ENCODE measurements at places on chromosomes 12 and 14. TPM values are rescaled to one million over a fixed set of nuclear protein-coding genes. Genes with fewer than 3 reads are reported as not detected.
A peak's percentile ranks its signal among the peaks of the same experiment; 100 is the strongest.

DNA sequence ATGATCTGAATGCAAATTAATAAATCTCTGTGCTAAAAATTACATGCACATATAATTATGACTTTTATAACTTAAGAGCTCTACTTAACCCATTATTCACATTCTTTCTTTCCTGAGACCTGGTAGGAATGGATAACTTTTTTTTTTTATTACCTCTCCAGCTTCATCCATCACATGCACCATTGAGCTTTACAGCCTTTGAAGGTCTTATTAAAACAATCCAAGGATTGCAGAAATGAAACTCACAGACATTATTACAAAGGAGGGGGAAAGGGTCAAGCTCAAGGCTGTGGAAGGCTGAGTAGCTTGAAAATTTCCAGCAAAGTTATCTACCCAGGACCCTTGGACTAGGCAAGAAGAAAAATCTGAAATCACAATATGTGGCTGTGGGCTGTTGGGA is 202.5 kb upstream of the GRIP1 start:
- DNase-seq = no peak

- no peak for DNase-seq
Measured at GRCh38 chr14:104441275-104442106, 138.1 kb upstream of the C14orf180 start.

GRCh38 chr12:92899386-92900001 is 29.6 kb downstream of the EEA1 start:
- DNase-seq = peak; percentile 57

GRCh38 chr14:37848985-37849621 is 253.7 kb downstream of the TTC6 start:
- DNase-seq = no peak

DNA sequence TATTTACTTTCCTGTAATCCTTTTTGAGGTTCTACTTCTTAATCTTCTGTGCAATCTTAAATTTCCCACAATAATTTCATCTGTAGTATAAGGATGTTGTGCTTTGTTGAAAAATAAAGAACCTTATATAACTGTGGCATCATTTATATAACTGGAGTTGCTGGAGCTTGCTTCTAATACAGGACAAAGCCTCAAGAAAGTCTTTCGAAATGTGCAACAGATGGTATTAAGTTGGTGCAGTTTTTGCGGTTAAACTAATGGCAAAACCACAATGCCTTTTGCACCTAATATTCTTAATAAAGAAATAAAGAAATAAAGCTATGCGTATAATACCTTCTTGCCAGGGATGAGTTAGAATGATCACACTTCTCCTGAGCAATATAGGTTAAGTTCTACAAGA is 180.0 kb downstream of the KITLG start:
- DNase-seq = no peak

GRCh38 chr12:115916910-115917668 is 360.4 kb downstream of the MED13L start:
- DNase-seq = peak; percentile 72

CCDC197 gene
- total RNA-seq = not detected

DNA sequence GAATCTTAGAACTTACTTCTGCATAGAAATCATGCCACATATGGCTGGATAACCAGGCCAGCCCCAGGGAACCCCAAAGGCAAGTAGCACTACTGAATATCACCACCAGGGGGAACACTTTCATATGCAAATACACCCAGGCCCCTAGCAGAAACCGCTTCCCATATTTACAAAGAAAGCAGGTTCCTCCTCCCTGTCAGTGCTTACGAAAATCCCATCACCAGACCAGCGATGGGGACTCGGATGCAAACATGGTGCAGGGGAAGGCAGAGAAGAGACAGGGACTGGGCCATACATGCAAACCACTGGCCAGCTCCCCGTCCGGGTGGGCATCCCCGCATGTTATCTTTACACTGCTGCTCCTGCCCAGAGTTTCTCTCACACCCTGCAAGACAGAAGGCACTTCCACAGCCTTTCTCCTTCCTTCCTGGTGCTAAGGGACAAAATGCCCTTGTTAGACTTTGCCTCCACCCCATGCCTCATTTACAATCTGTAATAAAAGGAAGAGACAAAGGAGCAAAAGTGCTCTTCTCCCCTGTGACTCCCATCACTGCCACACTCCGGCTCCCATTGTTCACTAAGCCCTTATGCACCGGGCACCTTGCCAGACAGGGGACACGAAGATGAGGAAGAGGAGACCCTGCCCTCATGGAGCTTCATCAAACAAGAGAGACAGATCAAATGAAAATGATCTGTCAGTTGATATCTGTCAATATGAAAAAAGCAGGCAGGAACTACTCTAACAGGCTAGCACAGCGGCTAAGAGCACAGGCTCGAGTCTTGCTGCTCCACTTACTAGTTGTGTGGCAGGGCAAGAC is 62.3 kb downstream of the PTPN21 start:
- peak; percentile 83 for DNase-seq

GRCh38 chr14:53519137-53519536 is 366.0 kb upstream of the DDHD1 start:
- no peak for DNase-seq

CLEC4E gene
- total RNA-seq = not detected

DNA sequence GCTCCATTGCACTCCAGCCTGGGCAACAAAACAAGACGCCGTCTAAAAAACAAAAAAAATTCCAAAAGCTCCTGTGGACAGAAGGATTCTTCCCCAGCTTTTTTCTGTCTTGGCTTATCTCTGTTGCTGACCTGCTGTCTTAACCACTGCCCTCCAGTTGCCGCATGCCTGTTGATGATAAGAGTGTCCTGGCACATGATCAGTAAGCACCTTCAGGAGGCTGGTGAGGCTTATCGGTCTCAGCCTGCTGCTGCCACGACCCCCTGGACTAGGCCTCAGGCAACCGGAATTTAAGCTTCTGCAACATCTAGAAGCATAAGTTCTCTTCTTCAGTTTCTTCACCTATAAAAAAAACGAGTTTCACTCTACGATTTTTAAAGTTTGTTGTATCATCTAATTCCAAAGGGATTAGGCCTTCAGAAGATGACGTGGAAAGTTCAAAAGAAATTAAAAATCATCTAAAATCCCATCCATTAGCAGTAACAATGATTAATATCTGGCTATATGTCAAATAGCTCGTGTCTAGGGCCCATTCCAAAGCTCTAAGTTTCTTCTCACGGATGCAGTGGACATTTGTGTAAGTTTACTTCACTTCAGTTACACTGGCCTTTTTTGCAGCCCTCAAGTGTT is 46.4 kb downstream of the RESF1 start:
- DNase-seq = peak; percentile 8

LRFN5 gene
- 8.8 TPM for total RNA-seq

DNA sequence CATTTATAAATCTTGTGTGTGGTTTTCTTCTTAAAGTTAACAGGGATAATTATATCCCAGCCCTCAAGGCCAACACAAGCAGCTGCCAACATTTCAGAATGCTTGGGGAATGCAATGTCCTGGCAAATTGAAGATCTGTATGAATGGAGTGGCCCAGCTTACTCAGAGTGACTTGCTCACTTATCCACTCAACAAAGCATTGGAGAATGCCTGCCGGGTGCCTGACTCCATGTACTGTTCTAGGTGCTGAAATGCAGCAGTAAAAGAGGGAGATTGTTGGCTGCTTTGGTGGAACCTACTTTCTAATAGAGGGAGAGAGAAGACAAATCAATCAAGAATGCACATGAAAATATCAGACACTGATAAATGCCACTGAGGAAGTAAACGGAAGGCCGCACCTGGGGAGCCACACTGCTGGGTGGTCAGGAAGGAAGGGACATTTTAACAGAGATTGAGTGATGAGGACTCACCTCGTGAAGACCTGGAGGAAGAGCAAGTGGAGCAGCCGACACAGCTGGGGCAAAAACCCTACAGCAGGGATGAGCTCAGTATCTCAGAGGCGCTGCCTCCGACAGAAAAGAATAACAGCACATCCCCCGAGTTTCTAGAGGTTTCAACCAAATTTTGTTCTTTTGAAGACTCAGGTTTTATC is 61.2 kb upstream of the VASH1 start:
- DNase-seq = no peak

DNA sequence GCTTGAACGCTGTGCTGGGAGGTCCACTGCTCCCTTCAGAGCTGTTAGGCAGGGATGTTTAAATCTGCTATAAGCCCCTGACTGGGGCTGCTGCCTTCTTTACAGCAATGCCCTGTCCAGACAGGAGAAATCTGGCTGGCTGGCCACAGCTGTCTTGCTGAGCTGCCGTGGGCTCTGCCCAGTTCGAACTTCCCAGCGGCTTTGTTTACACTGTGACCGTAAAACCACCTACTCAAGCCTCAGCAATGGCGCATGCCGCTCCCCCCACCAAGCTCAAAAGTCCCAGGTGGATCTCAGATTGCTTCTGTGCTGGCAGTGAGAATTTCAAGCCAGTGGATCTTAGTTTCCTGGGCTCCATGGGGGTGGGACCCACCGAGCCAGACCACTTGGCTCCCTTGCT is 35.8 kb downstream of the CKAP4 start:
- DNase-seq = peak; percentile 56

DNA sequence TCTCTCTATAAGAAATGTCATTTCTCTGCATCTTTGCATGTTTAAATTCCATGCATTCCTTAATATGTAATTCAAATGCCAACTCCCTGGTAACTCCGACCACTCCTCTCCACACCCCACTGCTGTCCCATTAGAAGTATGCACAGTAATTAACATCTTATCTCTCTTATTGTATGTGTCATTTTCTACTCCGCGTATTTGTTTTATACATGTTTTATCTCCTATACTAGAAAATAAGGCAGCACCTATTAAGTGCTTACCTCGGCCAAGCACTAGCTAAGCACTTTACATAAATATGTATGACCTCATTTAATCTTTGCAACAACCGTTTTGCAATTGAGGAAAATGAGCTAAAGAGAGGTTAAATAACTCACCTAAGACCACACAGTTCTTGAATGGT is 469.8 kb downstream of the BCAT1 start:
- DNase-seq = no peak

SDSL gene
- 0.31 TPM for total RNA-seq

GCN1 gene
- total RNA-seq = 68.3 TPM

GRCh38 chr12:75710361-75711069 is 199.1 kb upstream of the KRR1 start:
- DNase-seq = no peak

PARP2 gene
- total RNA-seq = 14.2 TPM

BIN2 gene
- total RNA-seq = 3.8 TPM

GALNT9 gene
- 0.92 TPM for total RNA-seq

GRCh38 chr12:109757671-109758265 is 44.1 kb downstream of the FAM222A start:
- no peak for DNase-seq

DNA sequence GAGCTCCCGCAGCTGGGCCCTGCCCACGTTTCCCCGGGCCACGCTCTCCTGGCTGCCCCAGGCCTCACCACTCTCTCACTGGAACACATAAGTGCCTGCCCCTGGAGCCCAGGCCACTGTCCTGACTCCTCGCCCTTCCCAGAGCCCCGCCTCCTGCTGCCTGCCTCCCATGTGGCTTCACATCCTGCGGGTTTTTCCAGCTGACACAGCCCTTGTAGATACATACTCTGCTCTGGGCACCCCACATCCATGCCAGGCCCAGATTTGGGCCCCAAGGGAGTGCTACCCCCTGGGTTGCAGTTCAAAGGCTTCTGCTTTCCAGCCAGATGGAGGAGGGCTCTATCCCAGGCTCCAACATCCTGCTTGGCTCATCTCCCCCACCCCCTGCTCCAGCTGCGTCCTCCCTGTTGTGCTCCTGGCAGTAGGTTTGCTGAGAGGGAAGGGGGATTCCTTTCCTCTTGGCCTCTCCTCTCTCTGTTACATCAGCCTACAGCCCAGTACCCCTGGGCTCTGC is 60.1 kb downstream of the TSPAN9 start:
- peak; percentile 92 for DNase-seq

- no peak for DNase-seq
Measured at GRCh38 chr12:55933799-55934742, 3.1 kb downstream of the DGKA start.

PIANP gene
- total RNA-seq = 1.6 TPM

- DNase-seq = no peak
Measured at GRCh38 chr14:59829469-59830337, 40.9 kb downstream of the RTN1 start.

All from tongue (tissue), 3 donors.